Activated CD4-positive, alpha-beta memory T cell treated with anti-CD3 and anti-CD28 coated beads for 36 hours (primary cell): ENCODE measurements at places on chromosomes 7 and 10. TPM values are rescaled to one million over a fixed set of nuclear protein-coding genes. Genes with fewer than 3 reads are reported as not detected.

The CTAGE4 gene
- 3.6 TPM for total RNA-seq

The PIK3CG gene
- 10.9 TPM for total RNA-seq

The MGMT gene
- 23.8 TPM for total RNA-seq

The AKR1D1 gene
- not detected for total RNA-seq

The COL28A1 gene
- total RNA-seq, result not detected

The FAM25A gene
- not detected for total RNA-seq

DNA sequence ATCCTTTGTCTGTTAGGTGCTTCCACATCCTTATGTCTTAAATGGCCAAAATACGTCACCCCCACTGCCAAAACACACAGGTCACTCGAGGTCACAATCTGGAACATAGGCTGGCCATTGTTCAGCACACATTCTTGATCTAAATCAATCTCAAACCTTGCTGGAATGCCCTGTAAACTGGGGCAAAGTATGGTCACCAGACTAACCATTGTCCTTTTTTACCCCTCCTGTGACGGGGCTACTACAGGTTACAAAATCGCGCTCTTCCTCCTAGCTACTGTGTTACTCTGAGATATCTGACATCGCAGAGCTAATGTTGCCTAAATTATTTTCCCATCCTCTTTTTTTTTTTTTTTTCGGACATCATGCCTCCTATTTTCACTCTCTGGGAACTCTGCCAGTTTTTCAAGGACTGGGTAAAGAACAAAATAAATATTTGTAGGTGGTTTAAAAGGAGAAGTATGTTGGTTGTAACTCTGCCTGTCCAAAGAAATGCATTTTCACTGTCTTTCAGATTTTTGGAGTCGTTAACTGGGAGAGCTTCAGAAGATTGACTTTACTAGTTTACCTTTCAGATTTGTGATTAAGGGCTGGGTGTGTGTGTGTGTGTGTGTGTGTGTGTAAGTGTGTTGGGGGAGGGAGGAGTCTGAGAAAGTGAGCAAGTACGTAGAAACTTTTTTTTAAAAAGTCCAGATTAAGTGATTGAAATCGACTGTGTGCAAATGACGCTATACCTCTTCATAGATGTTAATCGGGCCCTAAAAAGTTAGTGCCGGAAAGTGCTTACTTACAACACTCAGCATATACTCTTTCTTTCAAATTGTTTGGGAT lies 942 bp upstream of the KIAA1217 start:
- no peak for DNase-seq
- H3K27ac ChIP-seq, result no peak overlapping the region
- H3K4me1 ChIP-seq, result peaks cover 28% of the 10 kb centered on the region

- H3K27me3 ChIP-seq, result peaks cover 15% of the 10 kb centered on the region
- H3K4me3 ChIP-seq, result no peak overlapping the region
- H3K36me3 ChIP-seq, result no peaks in the 10 kb centered on the region
- no peaks in the 10 kb centered on the region for H3K4me1 ChIP-seq
These were observed 7.8 kb upstream of the GLI3 start for GRCh38 chr7:42244828-42245227.

- no peaks in the 10 kb centered on the region for H3K4me1 ChIP-seq
- H3K27ac ChIP-seq, result no peak overlapping the region
- no peaks in the 10 kb centered on the region for H3K36me3 ChIP-seq
- no peak overlapping the region for H3K4me3 ChIP-seq
- no peaks in the 10 kb centered on the region for H3K27me3 ChIP-seq
These were observed 114.0 kb upstream of the PLXDC2 start for GRCh38 chr10:19702215-19702614.

- H3K36me3 ChIP-seq, result peaks cover 2% of the 10 kb centered on the region
- peak overlapping the region; percentile 31 for H3K4me3 ChIP-seq
- no peaks in the 10 kb centered on the region for H3K27me3 ChIP-seq
- peaks cover 61% of the 10 kb centered on the region for H3K4me1 ChIP-seq
- H3K27ac ChIP-seq, result peak overlapping the region; percentile 71
These were observed 93.3 kb upstream of the GDF10 start for GRCh38 chr10:47206449-47207280.

DNA sequence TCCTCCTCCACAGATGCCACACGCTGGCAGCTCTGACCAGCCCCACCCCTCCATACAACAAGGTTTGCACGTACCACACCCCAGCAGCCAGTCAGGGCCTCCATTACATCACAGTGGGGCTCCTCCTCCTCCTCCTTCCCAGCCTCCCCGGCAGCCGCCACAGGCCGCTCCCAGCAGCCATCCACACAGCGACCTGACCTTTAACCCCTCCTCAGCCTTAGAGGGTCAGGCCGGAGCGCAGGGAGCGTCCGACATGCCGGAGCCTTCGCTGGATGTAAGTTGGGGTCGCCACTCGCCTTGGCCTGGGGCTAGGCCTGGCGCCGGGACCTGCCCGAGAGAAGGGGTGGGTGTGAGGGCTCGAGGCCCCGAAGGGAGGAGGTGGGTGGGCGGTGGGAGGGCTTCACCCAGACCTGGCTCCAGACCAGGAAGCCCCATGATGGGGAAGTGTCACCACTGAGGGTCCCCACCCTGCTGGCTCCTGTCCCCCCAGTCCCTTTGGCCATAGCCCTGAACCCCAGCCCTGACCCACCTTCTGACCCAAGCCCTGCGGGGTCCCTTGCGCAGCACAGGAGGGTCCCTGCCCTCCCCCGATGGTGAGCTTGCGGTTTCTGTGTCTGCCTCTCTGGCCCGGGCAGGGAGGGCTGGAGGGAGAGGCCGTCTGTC lies 36.2 kb upstream of the PPIF start:
- no peak overlapping the region for H3K27ac ChIP-seq
- no peak overlapping the region for H3K4me3 ChIP-seq
- peaks cover 26% of the 10 kb centered on the region for H3K36me3 ChIP-seq
- no peak for DNase-seq
- peaks cover 6% of the 10 kb centered on the region for H3K4me1 ChIP-seq
- no peaks in the 10 kb centered on the region for H3K27me3 ChIP-seq

DNA sequence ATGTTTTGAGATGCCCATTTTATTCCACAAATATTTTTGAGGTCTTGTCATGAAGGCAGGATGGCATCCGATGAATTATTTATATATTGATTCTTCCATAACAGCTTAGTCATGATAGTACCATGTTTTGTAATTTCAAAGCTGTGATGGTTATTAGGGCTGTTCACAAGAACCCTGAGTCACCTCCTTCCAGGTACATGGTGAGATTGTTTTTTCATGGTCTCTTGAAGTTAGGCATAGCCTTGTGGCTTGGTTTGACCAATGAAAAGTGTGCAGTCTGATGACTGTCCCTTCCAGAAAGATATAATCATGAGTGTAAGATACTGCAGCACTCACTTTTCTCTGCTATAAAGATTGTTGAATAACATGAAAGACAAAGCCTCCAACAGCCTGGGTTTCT lies 274.8 kb downstream of the FGFR2 start:
- no peaks in the 10 kb centered on the region for H3K36me3 ChIP-seq
- H3K27me3 ChIP-seq, result no peaks in the 10 kb centered on the region
- no peak overlapping the region for H3K27ac ChIP-seq
- H3K4me3 ChIP-seq, result no peak overlapping the region
- DNase-seq, result no peak

DNA sequence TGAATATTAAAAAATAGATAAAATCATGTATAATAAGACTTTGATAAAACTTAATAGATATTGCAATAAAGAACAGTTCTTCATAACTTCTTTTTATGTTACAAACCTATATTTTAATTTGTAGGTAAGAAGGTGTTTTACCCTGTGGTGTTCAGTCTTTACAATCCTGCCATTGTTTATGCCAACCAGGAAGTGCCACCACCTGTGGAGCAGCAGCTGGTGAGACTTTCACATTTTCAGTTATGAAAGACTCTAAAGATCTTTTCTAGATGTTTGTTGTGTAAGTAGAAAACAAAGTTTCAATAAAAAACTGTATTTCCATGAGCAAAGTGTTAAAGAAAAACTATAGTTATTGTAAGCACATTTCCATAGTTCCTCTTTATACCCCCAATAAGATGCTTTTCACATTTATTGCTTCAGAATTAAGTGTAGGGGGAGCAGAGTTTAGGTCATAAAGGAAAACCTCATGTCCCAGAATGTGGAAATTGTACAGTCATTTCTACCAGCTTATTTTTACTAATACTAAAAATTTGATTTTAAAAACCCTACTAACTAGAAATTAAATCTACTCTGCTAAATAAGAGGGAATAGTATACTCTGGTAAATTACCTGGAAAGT lies 28.7 kb downstream of the CSGALNACT2 start:
- H3K27ac ChIP-seq, result no peak overlapping the region
- H3K36me3 ChIP-seq, result peaks cover 38% of the 10 kb centered on the region
- no peaks in the 10 kb centered on the region for H3K27me3 ChIP-seq
- no peak for DNase-seq
- peaks cover 32% of the 10 kb centered on the region for H3K4me1 ChIP-seq

DNA sequence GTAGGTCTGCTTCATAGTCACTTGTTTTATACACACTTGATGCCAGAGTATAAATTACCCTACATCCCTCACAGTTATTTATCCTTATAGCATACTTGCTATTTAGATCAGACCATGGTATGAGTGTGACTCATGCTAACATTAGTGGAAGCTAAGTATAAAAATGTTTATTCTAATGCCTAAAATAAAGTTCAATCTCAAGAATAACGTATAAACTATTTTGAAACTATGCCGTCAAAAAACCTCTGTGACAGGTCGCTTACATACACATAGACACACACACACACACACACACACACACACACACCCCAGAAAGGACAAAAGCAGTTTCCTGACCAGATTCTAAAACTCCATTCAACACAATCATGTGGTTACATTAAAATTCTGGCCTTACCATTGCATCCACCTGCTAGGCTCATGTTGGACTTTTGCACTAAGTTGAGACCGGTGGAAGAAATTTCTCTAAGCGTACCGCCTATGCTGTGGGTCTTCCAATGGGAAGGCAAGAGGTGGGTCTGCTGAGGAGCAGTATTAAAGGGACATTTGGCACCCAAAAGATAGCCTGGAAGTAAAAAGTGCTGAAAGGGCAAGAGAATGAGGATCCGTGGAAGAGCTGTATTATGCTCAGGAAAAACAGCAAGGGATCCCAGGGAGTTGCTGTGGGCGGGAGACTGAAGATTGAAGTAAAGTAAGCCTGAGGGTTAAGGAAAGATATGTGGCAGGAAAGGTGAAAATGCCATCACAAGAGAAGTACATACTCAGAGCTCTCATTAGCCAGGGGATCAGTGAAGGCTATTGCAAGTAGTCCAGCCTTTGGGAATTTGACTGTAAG lies 5.0 kb downstream of the FOXP2 start:
- H3K4me1 ChIP-seq, result no peaks in the 10 kb centered on the region
- no peak overlapping the region for H3K4me3 ChIP-seq
- H3K27ac ChIP-seq, result no peak overlapping the region
- peaks cover 3% of the 10 kb centered on the region for H3K27me3 ChIP-seq
- no peak for DNase-seq

GRCh38 chr10:116272440-116273283 lies at the start of gene GFRA1:
Gene GFRA1 (minus strand): TSS chr10:116273206. CDS start chr10:116272029, 1,177 bp downstream.
- DNase-seq, result no peak
- H3K36me3 ChIP-seq, result peaks cover 5% of the 10 kb centered on the region
- H3K4me1 ChIP-seq, result peaks cover 4% of the 10 kb centered on the region

DNA sequence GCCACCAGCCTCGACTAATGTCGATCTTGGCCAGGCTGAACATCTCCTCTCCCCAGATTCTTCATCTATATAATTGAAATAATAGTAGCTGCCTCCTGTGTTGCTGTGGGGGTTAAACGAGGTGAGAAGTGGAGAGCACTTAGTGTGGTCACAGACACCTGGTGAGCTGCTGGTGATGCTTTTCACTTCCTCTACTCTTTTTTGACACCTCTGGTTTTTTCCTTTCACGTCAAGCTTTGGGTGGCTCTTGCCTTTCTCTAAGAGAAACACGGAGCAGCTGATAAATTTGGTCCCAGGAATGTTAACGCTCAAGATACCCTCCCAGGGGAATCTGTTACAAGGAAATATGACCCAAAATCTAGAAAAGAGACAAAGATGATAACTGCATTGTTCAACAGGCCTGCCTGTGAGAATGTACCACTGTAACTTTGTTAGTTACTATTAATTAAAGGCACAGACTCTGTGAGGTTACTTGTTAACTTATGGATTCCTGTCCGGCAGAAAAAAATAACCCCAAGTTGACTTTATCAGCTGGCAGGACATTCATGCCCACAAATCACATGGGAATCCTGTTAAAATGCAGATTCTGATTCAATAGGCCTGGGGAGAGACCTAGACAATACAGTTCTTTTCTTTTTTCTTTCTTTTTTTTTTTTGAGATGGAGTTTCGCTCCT lies 9.5 kb upstream of the NPFFR1 start:
- H3K4me1 ChIP-seq, result no peaks in the 10 kb centered on the region
- H3K27me3 ChIP-seq, result peaks cover 4% of the 10 kb centered on the region
- H3K4me3 ChIP-seq, result no peak overlapping the region

GRCh38 chr10:22719406-22720042 lies 5.1 kb upstream of the PIP4K2A start:
- no peak overlapping the region for H3K4me3 ChIP-seq
- no peak overlapping the region for H3K27ac ChIP-seq
- no peak for DNase-seq
- peaks cover 19% of the 10 kb centered on the region for H3K4me1 ChIP-seq

- no peak for DNase-seq
These were observed 253.7 kb downstream of the SFMBT2 start for GRCh38 chr10:7157091-7157490.

- no peaks in the 10 kb centered on the region for H3K4me1 ChIP-seq
- no peak overlapping the region for H3K4me3 ChIP-seq
- no peak overlapping the region for H3K27ac ChIP-seq
- no peaks in the 10 kb centered on the region for H3K36me3 ChIP-seq
- peaks cover 2% of the 10 kb centered on the region for H3K27me3 ChIP-seq
These were observed 453.8 kb downstream of the TCERG1L start for GRCh38 chr10:130857631-130858295.

- no peak overlapping the region for H3K4me3 ChIP-seq
- DNase-seq, result no peak
- peaks cover 3% of the 10 kb centered on the region for H3K27me3 ChIP-seq
- no peaks in the 10 kb centered on the region for H3K4me1 ChIP-seq
These were observed 43.1 kb upstream of the CASD1 start for GRCh38 chr7:94466516-94466915.

DNA sequence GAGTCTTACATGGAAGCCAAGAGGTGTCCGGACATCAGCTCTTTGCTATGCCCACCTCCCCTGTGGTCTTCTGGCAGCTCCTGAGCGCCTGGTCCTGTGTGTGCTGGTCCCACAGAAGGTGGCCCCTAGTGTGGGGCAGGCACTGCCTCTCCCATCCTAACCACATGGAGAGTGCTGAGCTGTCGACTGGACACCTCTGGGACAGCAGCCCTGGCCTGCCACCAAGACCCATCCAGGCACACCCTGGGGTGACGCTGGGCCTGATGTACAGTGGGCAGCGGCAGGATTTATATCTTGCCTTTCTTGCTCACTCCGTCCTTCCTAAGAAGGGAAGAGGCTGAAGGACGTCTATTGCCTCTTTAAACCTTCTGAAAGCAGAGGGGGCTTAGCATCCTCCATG lies 98.7 kb downstream of the EBF3 start:
- no peak overlapping the region for H3K4me3 ChIP-seq
- H3K27me3 ChIP-seq, result peaks cover 2% of the 10 kb centered on the region
- no peaks in the 10 kb centered on the region for H3K4me1 ChIP-seq
- H3K27ac ChIP-seq, result no peak overlapping the region
- DNase-seq, result no peak

- H3K36me3 ChIP-seq, result peaks cover 38% of the 10 kb centered on the region
- H3K4me3 ChIP-seq, result no peak overlapping the region
- no peaks in the 10 kb centered on the region for H3K27me3 ChIP-seq
- H3K4me1 ChIP-seq, result no peaks in the 10 kb centered on the region
- no peak overlapping the region for H3K27ac ChIP-seq
These were observed 24.1 kb downstream of the GPAM start for GRCh38 chr10:112159469-112159868.

GRCh38 chr7:75945297-75946168 lies 30.6 kb downstream of the POR start:
- H3K4me3 ChIP-seq, result no peak overlapping the region
- H3K27me3 ChIP-seq, result no peaks in the 10 kb centered on the region
- H3K27ac ChIP-seq, result no peak overlapping the region
- H3K4me1 ChIP-seq, result peaks cover 16% of the 10 kb centered on the region
- H3K36me3 ChIP-seq, result peaks cover 4% of the 10 kb centered on the region
